Fibroblast of lung (primary cell): ENCODE measurements at places on chromosomes 1 and 21.
A peak's percentile ranks its signal among the peaks of the same experiment; 100 is the strongest.

- no peaks in the 10 kb centered on the region for H3K4me1 ChIP-seq
- no peak for DNase-seq
- no peak overlapping the region for H3K27ac ChIP-seq
- H3K36me3 ChIP-seq: peaks cover 5% of the 10 kb centered on the region
- H3K4me3 ChIP-seq: no peak overlapping the region
- no peaks in the 10 kb centered on the region for H3K27me3 ChIP-seq
Measured at GRCh38 chr1:28205243-28205642, 27.6 kb downstream of the DNAJC8 start.

DNA sequence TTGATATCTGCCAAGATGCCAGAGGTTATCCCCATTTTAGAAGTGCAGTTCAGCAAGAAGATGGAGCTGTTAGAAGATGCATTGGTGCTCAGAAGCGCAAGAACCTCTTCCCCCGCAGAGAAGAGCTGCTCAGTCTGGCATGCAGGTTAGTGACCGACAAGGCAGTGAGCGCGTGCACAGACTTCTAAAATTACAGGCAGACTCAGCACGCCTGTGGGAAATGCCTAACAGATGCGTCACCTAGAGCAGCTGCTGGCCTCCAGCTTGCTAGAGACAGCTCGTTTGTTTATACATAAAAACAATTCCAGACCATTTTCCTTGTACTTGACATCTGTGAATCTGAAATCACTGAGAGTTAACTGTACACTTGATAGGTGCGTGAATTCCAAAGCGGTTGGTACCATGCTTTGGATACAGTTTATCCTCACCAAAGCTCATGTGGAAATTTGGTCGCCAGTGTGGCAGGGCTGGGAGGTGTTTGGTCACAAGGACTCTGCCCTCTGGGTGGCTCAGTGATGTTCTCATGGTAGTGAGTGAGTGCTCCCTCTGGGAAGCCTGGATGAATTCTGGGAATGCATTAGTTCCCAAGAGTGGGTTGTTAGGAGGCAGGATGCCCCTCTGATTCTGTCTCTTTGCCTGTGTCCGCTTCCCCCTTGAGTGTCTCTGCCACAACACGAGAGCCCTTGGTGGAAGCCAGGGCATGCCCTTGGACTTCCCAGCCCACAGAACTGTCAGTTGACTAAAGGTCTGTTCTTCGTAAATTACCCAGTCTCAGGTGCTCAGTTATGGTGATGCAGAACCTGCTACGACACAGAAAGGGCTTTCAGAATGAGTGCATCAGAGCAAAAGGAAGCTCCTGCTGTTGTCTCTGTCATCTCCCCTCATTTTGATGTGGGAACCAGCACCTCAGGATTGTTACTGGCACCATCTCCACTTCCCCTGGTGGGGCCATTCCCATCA lies 24.4 kb downstream of the SNAP47 start:
- H3K36me3 ChIP-seq: peaks cover 3% of the 10 kb centered on the region
- no peaks in the 10 kb centered on the region for H3K27me3 ChIP-seq
- peaks cover 21% of the 10 kb centered on the region for H3K4me1 ChIP-seq
- peak overlapping the region; percentile 18 for H3K27ac ChIP-seq
- no peak overlapping the region for H3K4me3 ChIP-seq

DNA sequence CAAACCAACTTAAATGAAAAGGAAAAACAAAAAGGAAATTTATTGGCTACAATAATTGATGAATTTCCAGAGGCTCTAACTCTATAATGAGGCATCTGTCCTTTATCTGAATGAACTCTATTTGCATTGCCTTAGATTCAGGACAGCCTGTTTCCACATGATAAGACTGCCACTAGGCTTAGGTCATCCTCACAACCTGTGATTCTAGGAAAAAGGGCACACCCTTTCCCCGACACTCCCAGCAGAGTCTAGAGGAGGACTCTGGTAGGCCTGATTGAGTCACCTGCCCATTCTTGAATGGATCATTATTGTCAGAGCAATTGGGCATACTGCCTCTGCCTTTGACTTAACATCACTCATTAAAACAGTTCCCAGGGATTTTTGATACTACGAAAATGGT lies 262.8 kb downstream of the TPR start:
- H3K27me3 ChIP-seq: no peaks in the 10 kb centered on the region
- no peak for DNase-seq
- no peaks in the 10 kb centered on the region for H3K36me3 ChIP-seq
- H3K4me3 ChIP-seq: no peak overlapping the region
- no peak overlapping the region for H3K27ac ChIP-seq
- no peaks in the 10 kb centered on the region for H3K4me1 ChIP-seq

DNA sequence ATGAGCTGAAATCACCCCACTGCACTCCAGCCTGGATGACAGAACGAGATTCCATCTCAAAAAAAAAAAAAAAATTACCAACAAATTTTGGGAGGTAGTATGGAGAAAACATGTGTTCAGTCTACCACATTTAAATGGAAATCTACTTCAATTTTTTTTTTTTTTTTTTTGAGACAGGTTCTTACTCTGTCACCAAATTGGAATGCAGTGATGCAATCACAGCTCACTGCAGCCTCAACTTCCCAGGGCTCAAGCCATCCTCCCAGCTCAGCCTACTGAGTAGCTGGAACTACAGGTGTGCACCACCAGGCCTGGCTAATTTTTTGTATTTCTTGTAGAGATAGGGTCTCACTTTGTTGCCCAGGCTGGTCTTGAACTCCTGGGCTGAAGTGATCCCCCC lies 82.1 kb downstream of the GFI1 start:
- H3K27me3 ChIP-seq: no peaks in the 10 kb centered on the region
- DNase-seq: no peak
- no peaks in the 10 kb centered on the region for H3K4me1 ChIP-seq
- no peak overlapping the region for H3K4me3 ChIP-seq
- no peaks in the 10 kb centered on the region for H3K36me3 ChIP-seq

DNA sequence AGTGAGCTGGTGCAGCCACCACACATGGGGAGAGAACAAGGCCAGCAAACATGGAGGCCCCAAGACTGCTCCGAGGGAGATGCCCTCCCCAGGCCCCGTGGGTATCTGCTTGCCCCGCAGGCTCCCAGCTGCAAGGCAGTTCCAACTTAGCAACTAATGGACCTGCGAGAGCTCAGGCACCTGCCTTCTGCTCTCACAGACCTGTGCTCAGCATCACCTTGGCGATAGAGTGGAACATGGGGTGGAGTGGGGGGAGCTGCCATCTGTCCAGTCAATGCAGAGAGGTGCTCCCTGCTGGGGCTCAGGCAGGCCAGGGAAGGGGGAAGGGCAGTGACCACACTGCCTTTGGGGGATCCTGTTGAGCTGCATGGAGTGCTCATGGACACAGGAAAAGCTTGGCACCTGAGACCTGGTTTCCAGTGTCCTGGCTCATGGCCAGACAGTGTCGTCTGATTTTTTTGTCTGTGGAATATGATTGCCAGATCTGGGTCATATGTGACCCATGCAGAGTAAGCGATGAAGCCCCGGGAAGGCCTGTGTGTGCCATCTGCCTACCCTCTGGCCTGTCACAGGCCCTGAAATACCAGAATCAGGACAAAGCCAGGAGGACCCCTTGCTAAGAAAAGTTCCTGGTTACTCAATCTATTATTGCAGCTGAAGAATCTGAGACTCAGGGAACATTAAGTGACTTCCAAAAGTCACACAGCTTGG lies 39.9 kb upstream of the TENT5C start:
- H3K4me1 ChIP-seq: no peaks in the 10 kb centered on the region
- H3K27ac ChIP-seq: no peak overlapping the region
- no peaks in the 10 kb centered on the region for H3K36me3 ChIP-seq
- H3K4me3 ChIP-seq: no peak overlapping the region

DNA sequence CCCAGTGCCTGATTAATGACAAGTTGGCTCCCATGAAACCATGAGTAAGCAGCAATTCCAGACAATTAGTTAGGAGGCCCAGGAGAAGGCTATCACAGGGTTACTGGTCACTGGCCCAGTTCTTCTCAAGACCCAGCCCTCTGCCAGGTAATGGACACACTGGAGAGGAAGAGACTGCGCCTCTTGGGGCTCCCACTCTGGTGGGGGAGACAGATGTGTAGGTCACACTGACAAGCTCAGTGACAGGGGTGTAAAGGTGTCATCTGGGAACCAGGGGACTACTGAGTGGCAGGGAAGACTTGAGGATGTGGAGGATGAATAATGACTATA lies 4.9 kb downstream of the HPCA start:
- H3K36me3 ChIP-seq: no peaks in the 10 kb centered on the region
- H3K27me3 ChIP-seq: peaks cover 22% of the 10 kb centered on the region
- H3K27ac ChIP-seq: no peak overlapping the region
- DNase-seq: peak; percentile 20

- no peaks in the 10 kb centered on the region for H3K4me1 ChIP-seq
- H3K4me3 ChIP-seq: no peak overlapping the region
- no peaks in the 10 kb centered on the region for H3K36me3 ChIP-seq
Measured at GRCh38 chr1:14625572-14625971, 27.1 kb downstream of the KAZN start.

DNA sequence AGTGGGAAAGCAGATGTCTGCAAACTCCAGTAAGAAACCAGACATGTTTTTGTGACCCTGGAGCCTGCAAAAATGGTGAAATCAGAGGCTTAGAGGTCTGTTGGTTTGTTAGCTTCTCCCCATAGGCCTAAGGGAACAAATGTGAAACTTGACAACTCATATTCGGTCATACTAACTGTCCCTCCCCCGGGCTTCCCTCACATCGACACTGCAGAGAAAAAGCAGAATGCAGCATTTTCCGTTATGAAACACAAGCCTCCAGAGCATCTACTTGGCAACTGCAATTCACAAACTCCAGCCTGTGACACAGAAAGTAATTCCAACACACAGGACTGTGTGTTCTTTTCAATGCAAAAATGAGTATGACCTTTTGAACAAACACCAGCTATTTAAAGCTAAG lies 3.7 kb downstream of the KCNA2 start:
- H3K4me1 ChIP-seq: no peaks in the 10 kb centered on the region
- DNase-seq: no peak
- no peak overlapping the region for H3K27ac ChIP-seq
- H3K36me3 ChIP-seq: no peaks in the 10 kb centered on the region
